ENCODE measurements at places on chromosomes 3 and 15. TPM values are rescaled to one million over a fixed set of nuclear protein-coding genes. Genes with fewer than 3 reads are reported as not detected.

Gene PFKFB4
- 13.3 TPM for total RNA-seq

Gene MYO5C
- 1.2 TPM for total RNA-seq

Gene HYAL1
- total RNA-seq: 15.5 TPM

Gene NKIRAS1
- 12.0 TPM for total RNA-seq

Gene CMTM6
- 96.6 TPM for total RNA-seq

Gene MESP1
- 0.26 TPM for total RNA-seq

Gene LHFPL4
- total RNA-seq: under 0.01 TPM

Gene ZKSCAN7
- total RNA-seq: 9.0 TPM

Gene TF
- 0.43 TPM for total RNA-seq

Gene CELF6
- 0.39 TPM for total RNA-seq

Gene GASK1A
- 0.78 TPM for total RNA-seq
